Activated CD8-positive, alpha-beta memory T cell treated with anti-CD3 and anti-CD28 coated beads for 4 hours (primary cell): ENCODE measurements at places on chromosomes 3 and 15.

DNA sequence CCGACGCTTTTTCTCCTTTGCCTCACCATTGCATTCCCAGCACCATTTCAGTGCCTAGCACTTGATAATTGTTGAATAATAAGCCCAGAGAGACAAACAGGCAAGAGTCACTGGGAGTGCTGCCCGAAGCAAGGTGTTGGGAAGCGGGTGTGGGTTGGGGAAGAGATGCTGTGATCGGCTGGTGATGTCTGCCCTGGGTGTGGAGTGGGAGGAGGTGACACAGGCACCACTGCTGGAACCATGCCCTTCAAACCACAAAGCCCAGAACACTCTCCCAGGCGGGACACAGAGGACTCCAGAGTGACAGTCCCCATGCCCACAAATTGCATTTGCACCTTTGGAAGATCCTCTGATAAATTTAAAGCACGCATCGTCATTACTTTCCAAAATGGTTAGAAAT is 148.2 kb downstream of the CHSY1 start:
- DNase-seq: no peak

- no peak for DNase-seq
These were observed 35.4 kb upstream of the ESYT3 start for GRCh38 chr3:138398791-138399575.

GRCh38 chr3:155286736-155287135 is 6.7 kb downstream of the STRIT1 start:
- no peak for DNase-seq

DNA sequence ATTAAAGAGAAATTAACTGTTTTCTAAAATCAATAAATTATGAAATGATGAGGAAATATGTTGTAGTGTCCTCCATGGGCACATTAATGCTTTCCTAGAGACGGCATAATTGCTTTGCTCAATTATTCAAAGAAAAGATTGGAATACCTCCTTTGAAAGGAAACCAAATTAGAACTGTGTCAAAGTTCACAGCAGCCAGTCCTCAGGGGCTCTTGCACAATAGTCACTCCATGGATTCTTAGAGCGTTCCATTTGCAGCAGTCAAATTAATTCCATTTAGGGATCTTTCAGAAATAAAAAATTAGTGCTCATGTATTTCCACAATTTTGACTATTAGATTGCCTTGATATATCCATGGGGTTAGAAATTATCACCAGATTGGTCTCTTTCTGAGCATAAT is 841.6 kb upstream of the DPPA4 start:
- no peak for DNase-seq
